ENCODE measurements at places on chromosomes 16 and 17. TPM values are rescaled to one million over a fixed set of nuclear protein-coding genes. Genes with fewer than 3 reads are reported as not detected.

NLRC3 gene
- polyA plus RNA-seq: 0.73 TPM

STRADA gene
- polyA plus RNA-seq: 13.1 TPM

ADORA2B gene
- polyA plus RNA-seq: 3.2 TPM

SPNS2 gene
- polyA plus RNA-seq: 10.9 TPM

COX11 gene
- polyA plus RNA-seq: 121 TPM

KRTAP4-1 gene
- polyA plus RNA-seq: not detected

SYNGR3 gene
- polyA plus RNA-seq: 80.6 TPM

COG7 gene
- polyA plus RNA-seq: 9.7 TPM

WNT9B gene
- not detected for polyA plus RNA-seq

CRYBA1 gene
- not detected for polyA plus RNA-seq

CORO1A gene
- polyA plus RNA-seq: 2.8 TPM

OR2C1 gene
- polyA plus RNA-seq: not detected

DPEP3 gene
- polyA plus RNA-seq: not detected

TRPV3 gene
- polyA plus RNA-seq: 0.59 TPM

SSTR5 gene
- polyA plus RNA-seq: not detected

WNT3 gene
- polyA plus RNA-seq: 9.9 TPM

FOXL1 gene
- not detected for polyA plus RNA-seq

CRYM gene
- polyA plus RNA-seq: 73.7 TPM

ITGB3 gene
- polyA plus RNA-seq: not detected

KCNG4 gene
- not detected for polyA plus RNA-seq

ESRP2 gene
- polyA plus RNA-seq: not detected

GNG13 gene
- 2,470 TPM for polyA plus RNA-seq

TGFB1I1 gene
- not detected for polyA plus RNA-seq

TOM1L1 gene
- 9.2 TPM for polyA plus RNA-seq

PRRT2 gene
- 7.5 TPM for polyA plus RNA-seq

GCGR gene
- polyA plus RNA-seq: not detected

ZNF200 gene
- polyA plus RNA-seq: 4.7 TPM

CACNG4 gene
- 0.27 TPM for polyA plus RNA-seq

PPM1E gene
- polyA plus RNA-seq: 4.2 TPM

IGFALS gene
- not detected for polyA plus RNA-seq

KRTAP4-11 gene
- polyA plus RNA-seq: not detected

POLR3K gene
- 59.0 TPM for polyA plus RNA-seq

DHX58 gene
- 27.4 TPM for polyA plus RNA-seq

TBC1D3E gene
- not detected for polyA plus RNA-seq

GPR179 gene
- polyA plus RNA-seq: not detected

CD300H gene
- polyA plus RNA-seq: not detected

EPOP gene
- polyA plus RNA-seq: 1.2 TPM

HIGD1B gene
- polyA plus RNA-seq: 14.2 TPM

SPATA22 gene
- not detected for polyA plus RNA-seq

CASKIN1 gene
- 0.04 TPM for polyA plus RNA-seq

CD7 gene
- polyA plus RNA-seq: not detected

CNGB1 gene
- not detected for polyA plus RNA-seq

ITGAD gene
- polyA plus RNA-seq: not detected

SLC13A2 gene
- polyA plus RNA-seq: not detected

CEP112 gene
- 41.1 TPM for polyA plus RNA-seq

TPSB2 gene
- polyA plus RNA-seq: not detected

SDR42E1 gene
- polyA plus RNA-seq: not detected

TMEM88 gene
- not detected for polyA plus RNA-seq

ABAT gene
- polyA plus RNA-seq: 96.3 TPM

SOCS1 gene
- not detected for polyA plus RNA-seq

THRA gene
- polyA plus RNA-seq: 9.1 TPM

All from Purkinje cell (primary cell).